Glomerular endothelial cell (primary cell): ENCODE measurements at places on chromosomes 3 and 15.
A peak's percentile ranks its signal among the peaks of the same experiment; 100 is the strongest.

DNA sequence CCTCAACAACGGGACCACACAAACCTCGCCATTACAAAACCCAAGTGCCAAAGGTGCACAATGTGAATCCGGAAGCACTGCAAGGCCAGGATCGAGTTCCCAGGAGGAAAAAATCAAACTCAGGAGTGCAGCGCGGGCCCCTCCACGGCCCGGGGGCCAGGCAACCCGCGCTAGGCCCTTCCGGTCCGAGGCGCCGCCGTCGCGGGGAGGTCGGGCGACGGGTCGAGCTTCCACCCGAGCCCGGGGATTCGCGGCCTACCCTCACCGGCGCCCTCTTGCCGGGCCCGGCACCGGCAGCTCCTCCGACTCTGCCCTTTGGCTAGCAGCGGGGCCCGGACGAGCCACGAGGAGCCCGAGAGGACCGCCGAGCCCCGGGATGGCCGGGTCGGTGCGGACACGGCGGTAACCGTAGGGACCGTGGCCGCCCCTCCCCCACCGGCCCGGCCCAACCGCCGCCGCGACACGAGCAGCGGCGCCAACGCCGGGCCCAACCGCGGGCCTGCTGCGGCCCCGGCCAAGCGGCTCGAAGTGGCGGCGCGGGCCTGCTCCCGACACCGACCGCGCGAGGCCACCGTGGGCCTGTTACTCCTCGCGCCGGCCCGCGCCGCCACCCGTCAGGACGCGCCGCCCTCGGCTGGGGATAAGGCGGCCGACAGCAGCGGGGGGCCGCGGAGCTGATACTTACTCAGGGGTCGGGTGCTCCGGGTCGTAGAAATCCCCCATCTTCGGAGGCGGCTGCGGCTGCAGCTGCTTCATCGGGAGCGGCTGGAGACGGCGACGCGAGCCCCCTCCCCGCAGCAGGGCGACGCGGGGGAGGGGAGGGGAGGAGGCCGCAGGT, 525 bp downstream of the SETD2 start:
- DNase-seq = no peak

DNA sequence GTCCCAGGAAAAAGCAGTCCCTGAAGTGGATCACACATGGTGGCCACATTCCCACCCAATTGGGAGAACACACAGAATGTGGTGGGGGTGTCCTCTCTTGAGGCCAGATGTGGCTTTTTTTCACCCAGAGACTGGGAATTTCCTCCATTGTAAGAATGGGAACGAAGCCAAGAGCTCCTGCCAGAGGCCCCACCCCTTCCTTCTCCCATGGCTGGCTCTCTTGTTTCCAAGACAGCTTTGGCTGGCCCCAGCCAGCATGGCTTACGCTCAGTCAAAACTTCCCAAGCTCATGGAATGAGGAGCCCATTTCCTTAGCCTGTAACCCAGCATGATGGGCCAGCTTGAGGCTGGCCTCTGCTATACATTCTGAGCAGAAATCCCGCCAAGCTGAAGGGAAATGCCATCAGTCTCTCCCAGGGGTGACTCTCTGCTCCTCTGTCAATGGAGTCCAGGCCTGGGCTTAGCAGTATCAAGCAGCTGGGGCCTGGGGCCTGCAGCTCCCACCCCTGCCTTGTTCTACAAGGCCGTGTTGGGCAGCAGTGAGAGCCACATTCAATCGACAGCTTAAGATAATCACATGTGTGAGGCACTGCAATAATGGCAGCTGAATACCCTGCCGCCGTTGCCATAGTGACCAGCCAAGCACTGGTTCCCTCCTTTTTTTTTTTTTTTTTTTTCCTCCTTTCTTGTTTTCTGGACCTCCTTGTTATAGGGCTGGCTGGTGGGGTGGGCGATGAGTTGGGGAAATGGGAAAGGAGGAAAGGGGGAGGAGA, 142.4 kb downstream of the EPHB1 start:
- peak; percentile 2 for DNase-seq

- DNase-seq = no peak
Measured at GRCh38 chr3:150920236-150920635, 15.0 kb upstream of the MINDY4B start.

GRCh38 chr15:82047453-82048400, 1.9 kb upstream of the MEX3B start:
- peak; percentile 51 for DNase-seq

DNA sequence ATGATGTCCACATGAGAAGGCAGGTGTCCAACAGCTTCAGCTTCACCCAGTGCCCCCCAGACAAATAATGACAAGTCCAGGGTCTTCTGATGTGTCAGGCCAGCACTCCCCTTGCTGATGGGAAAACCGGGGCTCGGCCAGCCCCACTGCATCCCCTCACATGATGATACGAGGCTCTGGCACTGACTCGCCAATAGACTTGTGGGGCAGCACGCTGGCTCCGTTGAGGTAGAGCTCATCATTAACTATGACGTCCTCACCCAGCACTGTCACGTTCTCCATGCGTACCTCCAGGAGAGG, 2.1 kb upstream of the AMIGO3 start:
- DNase-seq = no peak

- no peak for DNase-seq
Measured at GRCh38 chr3:127711021-127711695, 38.4 kb downstream of the ABTB1 start.

GRCh38 chr3:37189109-37189508, 14.7 kb upstream of the LRRFIP2 start:
- DNase-seq = no peak

DNA sequence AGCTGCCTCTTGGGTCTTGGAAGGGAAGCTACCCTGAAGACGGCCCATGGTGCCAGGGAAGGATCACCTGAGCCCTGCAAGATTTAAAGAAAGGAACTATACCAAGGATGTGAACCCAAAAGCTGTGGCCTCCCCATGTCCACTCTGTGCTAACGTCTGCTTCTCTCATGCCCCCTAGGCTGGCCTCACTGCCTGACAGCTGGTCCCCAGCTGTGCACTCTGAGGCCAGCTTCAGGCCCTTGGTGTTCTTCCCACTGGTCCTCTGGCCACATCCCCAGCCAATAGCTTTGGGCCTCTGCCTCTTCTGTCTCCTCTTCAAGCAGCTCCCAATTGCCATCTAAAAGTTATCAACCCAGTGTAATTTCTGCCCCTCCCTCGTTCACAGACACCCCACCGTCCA, 5.2 kb upstream of the LRRK1 start:
- DNase-seq = no peak

GRCh38 chr15:93047621-93048425, 41.2 kb downstream of the RGMA start:
- DNase-seq = no peak

DNA sequence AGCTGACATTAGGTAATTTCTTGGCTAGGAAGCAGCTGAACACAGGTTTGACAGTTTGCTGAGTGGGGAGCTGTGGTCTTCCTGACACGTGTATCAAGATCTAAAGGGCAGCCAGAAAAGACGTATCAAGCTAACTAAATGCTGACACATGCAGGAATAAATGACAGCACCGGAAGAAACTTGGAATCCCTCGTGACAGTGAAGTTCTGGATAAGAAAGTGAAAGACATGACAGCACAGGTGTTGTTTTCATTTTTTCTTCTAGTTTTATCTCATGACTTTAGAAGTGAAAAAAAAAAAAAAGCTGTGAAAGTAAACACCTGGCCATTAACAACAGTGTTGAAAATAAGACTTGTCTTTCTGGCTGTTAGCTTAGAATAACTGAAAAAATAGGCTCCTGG, 48.7 kb downstream of the FGF7 start:
- DNase-seq = no peak

DNA sequence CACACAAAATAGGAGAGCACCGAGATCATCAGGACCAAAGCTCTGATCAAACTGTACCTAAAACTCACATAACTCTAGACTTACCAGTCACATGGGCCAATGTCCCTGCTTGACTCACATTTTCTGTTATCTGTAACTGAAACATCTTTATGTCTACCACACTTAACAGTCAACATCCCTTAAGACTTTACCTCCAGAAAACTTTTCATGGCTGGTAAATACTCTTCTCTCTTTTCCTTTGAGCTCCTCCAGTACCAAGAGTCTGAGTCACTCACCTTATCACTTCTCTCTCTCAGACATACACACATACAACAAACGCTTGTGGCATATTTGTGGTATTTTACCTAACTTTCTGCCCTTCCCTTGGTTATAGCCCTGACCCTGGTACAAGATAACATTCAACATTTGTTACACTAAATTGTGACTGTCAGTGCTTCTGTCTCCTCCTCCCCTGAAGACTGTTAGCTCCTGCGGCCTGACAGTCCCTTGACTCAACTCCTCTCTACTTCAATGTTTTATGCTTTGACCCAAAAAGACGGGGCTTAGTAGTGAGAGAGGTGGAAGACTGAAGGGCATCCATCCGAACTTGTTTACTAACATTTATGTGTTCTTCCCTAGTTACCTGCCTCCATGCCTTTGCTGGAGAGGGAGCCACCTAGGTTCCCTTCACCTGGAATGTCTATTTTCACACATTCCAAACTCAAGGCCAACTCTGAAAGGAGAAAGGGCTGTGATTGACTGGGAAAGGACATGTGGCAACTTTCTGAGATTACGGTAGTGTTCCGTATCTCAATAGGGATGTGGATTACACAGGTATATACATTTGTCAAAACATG, 3.7 kb upstream of the EFHB start:
- DNase-seq = no peak

DNA sequence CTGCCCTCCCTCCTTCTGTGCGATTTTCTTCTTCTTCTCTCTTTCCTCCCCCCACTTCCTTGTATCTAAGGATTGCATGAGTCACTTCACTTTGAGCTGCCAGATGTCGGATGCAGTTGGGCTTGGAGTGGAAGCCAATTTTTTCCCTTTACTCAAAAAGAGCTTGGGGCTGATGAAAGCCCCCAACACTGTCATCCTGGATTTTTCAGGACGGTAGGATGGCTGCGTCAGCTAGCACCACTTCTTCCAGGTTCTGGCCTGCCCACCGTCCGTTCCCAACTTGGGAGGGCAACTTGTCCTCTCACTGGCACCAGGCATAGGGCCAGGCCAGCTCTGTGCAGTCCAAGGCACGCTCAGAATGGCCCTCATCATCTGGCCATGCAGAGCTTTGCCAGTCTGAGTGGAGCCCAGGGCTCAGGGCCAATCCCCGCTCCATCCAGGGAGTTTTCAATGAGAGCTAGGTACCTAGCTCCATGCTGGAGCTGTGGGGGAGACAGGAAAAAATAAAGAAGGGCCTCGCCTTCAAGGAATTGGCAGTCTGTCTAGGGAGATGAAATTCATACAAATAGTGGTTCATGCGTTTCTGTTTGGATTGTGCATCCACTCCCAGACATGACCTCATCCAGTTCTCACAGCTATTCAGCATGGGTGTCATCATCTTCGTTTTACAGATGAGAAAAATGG, 47.7 kb upstream of the INSYN1 start:
- no peak for DNase-seq

GRCh38 chr3:195854628-195855294, 43.0 kb upstream of the MUC4 start:
- DNase-seq = no peak

DNA sequence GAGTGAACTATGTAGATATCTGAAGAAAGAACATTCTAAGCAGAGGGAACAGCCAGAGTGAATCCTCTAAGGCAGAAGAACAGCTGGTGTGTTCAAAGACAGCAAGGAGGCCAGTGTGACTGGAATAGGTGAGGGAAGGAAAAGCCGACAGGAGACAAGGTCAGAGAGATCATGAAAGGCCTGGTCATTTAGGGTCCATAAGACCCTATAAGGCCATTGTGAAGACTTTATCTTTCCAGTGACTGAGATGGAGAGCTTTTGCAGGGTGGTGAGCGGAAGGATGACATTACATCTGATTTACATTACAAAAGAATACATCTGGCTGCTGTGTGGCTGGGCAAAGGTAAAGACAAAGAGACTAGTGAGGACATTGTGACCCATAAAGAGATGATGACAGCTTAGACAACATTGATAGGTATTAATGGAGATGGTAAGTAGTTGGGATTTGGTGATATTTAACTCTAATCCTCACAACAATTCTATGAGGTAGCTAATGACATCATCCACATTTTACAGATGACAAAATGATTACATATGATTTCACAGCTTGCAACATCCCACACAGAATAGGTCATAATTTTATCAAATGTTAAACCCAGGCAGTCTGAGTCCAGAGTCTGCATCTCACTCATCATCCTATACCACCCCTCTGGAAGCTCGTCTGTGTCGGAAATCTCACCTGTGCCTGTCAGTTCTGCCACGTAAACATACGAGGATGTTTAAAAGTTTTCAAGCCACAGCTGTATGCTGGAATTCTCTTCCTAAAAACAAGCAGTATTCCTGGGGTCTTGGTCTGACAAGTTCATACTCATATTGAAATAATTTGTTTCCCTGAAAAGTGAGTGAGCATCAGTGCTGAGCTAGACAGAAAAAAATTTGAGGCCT, 70.2 kb upstream of the PIK3R4 start:
- no peak for DNase-seq

- no peak for DNase-seq
Measured at GRCh38 chr3:135181408-135181807, 386.3 kb downstream of the EPHB1 start.

DNA sequence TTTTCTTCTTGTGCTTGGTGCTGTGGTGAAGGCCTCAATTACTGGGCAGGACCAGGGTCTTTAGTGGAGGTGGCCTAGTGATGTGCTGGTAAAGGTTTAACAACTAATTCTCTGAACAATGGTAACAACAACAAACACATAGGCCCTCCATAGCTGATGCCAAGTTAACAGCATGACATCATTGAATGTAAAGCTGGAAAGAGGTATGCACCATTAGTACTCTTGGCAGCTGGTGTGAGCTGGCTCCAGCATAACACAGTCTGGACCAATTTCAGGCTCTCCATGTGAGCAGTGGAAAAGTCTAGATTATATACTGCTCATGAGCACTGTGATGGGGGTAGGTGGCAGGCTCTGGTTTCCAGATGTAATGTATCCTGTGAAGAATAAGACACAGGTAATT, 61.8 kb downstream of the SLC7A14 start:
- DNase-seq = no peak

DNA sequence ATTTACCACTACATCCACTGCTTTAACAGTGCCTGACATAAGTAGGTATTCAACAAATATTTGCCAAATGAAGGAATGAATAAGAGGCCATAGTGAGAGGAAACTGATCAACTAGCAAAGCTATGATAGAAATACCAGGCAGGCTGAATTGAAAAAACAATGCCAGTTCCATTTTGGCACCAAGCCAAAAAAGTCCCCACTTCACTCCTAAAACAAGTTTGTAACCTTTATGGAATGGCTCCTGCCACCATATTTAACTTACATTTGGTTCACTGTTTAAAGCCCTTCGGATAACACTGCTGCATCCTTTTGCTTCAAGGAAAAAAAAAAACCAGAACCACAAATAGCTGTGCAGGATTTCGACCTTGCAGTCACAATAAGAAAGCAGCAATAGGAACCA, 166.1 kb downstream of the FRMD5 start:
- no peak for DNase-seq
